ENCODE measurements at places on chromosomes 1 and 21. TPM values are rescaled to one million over a fixed set of nuclear protein-coding genes. Genes with fewer than 3 reads are reported as not detected.

DNA sequence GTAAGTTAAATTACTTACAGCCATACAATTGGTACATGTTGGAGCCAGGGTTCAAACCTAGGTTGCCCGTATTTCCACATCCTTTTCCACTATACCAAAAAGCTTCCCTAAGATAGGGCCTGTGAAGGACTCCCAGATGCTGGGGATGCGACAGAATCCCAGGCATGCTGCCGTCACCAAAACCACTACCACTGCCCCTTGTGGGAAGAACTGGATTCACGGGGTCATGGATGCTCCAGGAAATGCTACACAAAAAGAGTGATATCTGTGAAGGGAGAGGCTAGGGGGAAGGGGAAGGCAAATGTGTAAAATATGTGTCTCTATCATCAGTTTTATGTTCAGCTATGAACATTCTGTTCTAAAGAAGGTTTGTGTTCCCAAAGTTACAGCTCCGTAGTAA lies 133.9 kb upstream of the IVNS1ABP start:
- no peak for DNase-seq

GRCh38 chr1:233333086-233333485 lies 5.6 kb downstream of the MAP3K21 start:
- no peak for DNase-seq

The CYP4X1 gene
- polyA plus RNA-seq, result 5.6 TPM

GRCh38 chr21:37414292-37415253 lies 48.0 kb downstream of the DYRK1A start:
- DNase-seq, result no peak

- no peak for DNase-seq
Measured at GRCh38 chr1:43879414-43879813, 54.2 kb upstream of the ARTN start.

The TBX19 gene
- 1.6 TPM for polyA plus RNA-seq
